NCI-H1105 treated with DMSO at 0.1 percent for 48 hours (cell line): ENCODE measurements at places on chromosomes 3 and 15.

GRCh38 chr3:31610700-31611275, 78.1 kb downstream of the STT3B start:
- DNase-seq = no peak

DNA sequence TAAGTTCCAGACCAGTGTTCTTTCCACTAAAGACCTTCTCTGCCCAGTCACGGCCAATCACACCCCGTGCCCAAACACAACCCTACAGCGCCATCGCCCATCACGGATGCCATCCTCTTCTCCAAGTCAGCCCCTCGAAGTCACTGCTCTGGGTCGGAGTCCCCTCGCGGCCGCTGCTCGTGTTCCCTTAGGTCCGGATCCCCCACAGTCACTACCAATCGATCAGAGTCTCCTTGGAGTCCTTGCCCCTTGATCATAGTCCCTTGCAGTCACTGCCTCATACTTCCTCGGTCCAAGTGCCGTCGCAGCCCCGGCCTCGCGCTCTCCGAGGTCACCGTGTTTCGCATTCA, 461 bp downstream of the PCYT1A start:
- DNase-seq = no peak

GRCh38 chr15:68201879-68202261, 3.3 kb downstream of the CALML4 start:
- DNase-seq = no peak

GRCh38 chr3:173826901-173827609, 429.5 kb downstream of the NLGN1 start:
- no peak for DNase-seq

GRCh38 chr3:31004025-31004678, 109.7 kb upstream of the GADL1 start:
- DNase-seq = no peak

DNA sequence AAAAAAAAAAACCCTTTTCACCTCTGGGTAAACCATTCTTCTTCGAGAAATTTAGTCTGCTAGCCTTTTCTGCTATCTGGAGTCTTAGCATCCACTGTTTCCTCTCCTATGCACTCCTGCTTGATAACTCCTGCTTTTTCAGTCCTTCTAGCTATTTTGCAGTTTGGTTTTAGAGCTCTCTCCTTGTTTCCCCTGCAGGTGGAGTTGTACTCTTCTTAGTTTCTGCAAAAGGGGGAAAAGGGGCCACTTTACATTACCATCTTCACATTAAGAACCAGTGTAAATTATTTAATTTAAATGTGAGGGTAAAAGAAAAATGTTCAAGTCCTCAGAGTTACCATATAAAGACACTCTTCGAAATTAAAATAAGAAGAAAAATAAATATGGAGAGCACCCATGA, 23.6 kb upstream of the MYLK start:
- no peak for DNase-seq

DNA sequence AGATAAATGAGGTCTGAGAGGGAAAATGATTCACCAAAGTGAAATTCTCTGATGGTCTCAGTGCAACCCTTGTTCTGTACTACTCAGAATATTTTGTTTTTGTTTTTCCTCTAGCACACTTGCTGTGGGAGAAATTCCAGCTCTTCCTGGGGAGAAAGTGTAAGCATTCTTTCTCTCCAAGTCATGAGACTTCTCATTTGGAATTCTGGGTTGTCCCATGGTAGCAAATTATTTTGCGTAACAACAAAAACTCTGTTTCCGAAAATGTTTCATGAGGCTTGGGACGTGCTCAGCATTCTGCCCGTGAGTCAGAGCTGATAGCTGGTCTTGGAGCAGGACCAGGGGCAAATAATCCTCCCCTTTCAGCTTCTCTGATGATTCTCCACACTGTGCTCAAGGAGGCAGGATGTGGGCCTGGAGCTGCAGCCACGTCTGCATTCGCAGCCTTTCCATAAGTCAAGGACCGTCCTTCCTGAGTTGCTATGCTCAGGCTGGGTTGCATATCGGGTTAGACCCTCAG, 70.3 kb downstream of the SENP2 start:
- DNase-seq = no peak
